ENCODE measurements at places on chromosomes 7 and 10.

DNA sequence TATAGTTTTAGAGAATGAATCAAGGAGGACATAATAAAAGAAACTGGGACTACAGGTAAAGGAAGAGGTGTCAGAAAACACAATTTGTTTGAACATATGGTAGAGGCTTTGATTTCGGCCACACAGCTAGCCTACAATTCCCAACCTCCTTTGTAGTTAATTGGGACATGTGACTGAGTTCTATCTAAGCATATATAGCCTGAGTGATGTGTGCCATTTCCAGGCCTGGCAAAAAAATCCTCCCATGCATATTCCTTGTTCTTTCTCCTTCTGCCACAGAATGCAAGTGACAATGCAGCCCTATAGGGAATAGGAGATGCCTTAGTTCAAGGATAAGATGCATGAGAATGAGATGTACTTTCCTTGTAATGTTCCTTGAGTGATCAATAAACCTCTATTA is 590.7 kb upstream of the STEAP1 start:
- no peak for DNase-seq

DNA sequence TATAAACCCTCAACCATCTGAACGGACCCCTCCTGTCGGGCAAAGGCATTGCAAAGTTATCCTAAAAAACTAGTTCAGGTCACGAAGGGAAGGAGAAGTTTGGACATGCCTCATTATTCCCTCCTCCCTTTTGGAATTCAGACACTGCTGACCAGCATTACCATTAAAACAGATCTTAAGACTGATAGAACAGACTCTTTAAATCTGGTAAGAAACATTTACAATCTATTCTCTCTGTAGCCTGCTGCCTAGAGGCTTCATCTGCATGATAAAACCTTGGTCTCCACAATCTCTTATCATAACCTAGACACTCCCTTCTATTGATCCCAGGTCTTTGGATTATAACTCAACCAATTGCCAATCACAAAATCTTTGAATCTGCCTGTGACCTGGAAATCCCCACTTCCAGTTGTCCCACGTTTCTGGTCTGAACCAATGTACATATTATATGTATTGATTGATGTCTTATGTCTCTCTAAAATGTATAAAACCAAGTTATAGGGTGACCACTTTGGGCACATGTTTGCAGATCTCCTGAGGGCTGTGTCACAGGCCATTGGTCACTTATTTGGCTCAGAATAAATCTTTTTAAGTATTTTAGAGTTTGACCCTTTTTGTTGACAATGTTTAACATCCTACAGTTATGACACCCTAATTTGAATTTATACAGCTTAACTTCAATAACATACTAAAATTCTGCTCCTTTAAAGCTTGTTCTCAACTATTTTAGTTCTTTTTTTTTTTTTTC is 23.5 kb upstream of the CNNM2 start:
- no peak for DNase-seq

DNA sequence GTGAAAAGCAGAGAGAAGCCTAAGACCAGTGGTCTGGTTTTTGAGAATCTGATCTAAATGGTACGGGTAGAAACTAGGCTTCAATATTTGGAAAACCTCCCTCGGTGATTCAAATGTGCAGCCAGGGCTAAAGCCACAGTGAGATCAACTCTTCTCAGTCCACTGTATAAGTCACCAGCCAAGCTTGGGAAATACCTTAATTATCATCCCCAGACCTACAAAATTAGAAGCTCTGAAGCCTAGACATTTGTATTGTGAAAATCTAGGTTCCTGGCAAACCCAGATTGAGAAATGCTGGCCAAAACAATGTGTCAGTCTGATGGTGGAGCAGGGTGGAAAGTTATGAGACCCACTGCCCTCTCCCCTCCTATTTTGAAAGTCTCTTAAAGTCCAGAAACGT is 131.7 kb downstream of the DGKI start:
- no peak for DNase-seq

DNA sequence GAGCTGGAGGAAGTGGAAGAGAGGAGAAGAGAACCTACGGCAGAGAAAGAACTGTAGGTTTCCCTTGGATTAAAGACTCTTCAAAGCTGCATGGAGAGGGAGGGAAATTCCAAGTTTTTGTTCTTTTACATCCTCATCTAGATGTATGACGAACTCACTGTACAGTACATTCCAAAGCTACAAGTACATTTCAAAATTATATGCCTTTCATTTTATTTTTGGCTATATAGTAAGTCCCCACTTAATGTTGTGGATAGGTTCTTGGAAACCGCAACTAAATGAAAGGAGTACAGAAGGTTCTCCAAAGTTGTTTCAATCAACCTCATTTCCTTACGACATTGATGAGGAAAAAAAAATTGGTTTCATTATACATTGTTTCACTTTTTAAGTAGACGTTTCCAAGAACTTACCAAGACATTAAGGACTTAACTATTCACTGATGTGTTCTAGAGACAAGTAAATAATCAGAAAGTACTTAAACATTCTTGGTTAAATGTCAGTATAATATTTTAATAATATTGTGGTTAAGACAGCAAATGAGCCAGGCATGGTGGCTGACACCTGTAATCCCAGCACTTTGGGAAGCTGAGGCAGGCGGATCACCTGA is 16.1 kb upstream of the JMJD1C start:
- no peak for DNase-seq

DNA sequence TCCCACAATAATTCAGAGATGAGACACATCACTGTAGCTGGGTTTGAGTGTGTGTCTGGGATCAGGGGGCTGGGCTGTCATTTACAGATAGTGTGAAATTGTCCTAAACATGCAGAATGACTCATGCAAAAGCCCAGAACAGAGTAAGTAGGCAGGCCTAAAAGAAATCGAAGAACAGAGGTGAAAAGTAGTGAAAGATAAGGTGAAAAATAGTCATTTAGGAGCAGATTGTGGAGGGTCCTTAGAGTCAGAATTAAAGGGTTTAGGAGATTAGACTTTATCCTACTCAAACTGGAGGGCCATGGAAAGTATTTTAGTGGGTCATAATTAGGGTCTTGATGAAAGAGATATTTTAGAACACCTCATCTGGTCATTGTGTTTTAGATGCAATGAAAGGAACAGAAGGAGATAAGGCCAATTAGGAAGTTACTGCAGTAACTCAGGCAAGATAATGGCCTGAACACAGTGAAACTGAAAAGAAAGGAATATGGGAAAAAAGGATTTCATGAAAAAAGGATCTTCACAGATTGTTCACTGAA is 58.3 kb upstream of the NEBL start:
- DNase-seq: no peak
